Hematopoietic multipotent progenitor cell treated with erythropoietin and hydrocortisone succinate and interleukin-3 and kit ligand, for 6 days (in vitro differentiated cells): ENCODE measurements at places on chromosomes 4 and X.
A peak's percentile ranks its signal among the peaks of the same experiment; 100 is the strongest.

DNA sequence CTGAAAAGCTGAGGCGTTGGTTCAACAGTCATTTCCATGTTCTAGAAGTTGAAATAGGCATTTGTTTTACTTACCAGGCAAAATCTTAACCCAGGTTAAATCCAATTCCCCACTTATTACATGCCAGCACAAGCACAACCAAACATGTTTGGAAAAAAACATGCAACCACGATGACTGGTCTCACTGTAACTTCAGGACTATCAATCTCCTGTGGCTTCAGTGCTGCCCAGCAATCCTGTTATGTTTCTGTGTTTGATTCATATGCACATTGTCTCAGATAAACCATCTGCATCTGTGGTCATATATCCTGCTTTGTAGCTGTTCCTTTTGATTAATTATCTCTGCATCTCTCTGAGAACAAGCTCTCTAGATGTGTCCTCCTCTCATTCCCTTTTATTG is 28.3 kb downstream of the PRDM8 start:
- DNase-seq: no peak

GRCh38 chr4:82715731-82716617 is 82.6 kb downstream of the SCD5 start:
- peak; percentile 8 for DNase-seq

DNA sequence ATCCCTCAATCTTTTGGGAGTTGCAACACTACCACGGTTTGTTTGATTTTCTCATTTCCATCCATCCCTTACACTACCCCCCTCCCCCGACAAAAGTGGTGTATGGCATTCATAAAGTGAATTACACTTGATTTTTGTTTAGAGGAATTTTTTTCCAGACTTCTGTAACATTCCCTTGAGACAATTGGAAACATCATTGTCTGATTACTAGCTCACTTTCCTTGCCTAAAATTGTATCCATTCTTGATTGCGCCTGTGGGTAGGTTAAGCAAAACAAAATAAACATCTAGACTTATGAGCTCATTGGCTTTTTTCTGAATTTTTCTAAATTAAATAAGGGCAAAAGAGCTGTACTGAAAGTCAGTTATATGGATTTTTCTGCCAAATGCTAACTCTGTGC is 3.5 kb downstream of the GPC3 start:
- no peak for DNase-seq

- DNase-seq: no peak
Measured at GRCh38 chr4:84565951-84566350, 17.0 kb upstream of the CDS1 start.

GRCh38 chr4:5955856-5956255 is 62.4 kb downstream of the C4orf50 start:
- no peak for DNase-seq

DNA sequence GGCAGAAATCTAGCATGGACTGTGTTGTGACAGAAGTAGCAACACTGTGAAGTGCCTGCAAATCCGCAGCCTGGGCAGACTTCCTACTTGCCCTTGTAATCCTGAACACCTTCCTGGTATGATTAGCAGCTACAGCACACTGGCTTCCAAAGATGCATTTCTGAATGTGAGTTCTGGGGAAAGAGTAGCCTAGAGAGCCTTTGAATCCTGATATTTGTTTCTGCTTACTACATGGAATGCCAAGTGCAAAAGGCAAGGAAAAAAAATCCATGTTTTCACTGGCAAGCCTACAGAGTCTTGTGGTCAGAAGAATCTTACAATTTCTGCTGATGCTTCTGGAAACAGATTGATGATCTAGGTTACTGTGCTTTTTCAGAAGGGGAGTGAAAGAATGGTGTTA is 223.7 kb downstream of the COL25A1 start:
- DNase-seq: no peak

DNA sequence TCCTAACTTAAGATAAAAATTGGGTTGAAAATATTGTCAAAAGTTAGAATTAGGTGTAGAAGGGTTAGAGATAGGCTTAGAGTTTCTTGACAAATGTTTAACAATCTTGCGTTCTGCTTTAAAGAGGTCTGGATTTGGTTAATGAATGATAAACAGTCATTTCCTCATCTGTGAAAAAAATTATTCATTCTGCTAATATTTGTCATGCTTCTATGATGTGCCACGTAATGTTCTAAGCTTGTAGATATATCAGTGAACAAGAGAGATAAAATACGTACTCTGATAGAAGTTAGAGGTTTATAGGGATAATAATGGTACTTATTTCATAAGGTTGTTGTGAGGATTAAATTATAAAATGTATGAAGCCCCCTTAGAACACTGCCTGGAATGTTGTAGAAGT is 443.0 kb upstream of the GALNT7 start:
- DNase-seq: no peak

- DNase-seq: no peak
Measured at GRCh38 chr4:164337219-164337944, 416.5 kb upstream of the SMIM31 start.

- DNase-seq: peak; percentile 18
Measured at GRCh38 chrX:373641-374471, 12.9 kb downstream of the PPP2R3B start.

DNA sequence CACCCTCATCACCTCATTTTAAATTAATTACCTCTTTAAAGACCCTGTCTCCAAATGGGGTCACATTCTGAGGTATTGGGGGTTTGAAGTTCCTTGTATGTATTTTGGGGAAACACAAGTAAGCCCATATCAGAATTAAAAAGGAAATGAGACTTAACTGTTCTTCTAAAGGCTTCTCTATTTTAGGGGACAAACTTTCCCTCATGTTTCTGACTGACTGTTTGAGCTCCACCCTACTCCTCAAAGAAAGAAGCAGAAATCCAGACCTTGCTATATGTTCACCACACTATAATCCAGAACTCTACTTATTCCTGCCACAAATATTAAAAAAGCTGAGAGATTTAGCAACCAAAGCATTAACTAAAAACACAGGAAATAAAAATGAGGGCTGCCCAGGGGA is 258.8 kb downstream of the ARHGAP24 start:
- DNase-seq: no peak

DNA sequence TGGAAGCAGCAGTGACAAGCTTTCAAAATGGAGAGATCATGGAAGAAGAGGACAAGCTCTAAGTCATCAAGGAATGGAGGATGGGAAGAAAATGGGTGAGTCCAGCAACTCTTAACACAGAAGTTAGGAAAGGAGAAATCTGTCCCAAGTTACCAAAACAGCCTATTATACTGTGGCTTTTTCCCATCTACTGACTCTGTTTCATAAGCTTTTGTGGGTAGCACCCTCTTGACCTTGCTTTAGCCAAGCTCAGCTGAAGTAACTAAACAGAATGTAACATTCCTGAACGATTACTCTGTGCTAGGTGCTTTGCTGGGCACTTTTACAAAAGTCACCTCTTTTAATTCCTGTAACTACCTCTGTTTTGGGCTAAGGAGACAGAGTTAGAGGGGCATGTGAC is 54.9 kb downstream of the MAP7D2 start:
- DNase-seq: no peak

DNA sequence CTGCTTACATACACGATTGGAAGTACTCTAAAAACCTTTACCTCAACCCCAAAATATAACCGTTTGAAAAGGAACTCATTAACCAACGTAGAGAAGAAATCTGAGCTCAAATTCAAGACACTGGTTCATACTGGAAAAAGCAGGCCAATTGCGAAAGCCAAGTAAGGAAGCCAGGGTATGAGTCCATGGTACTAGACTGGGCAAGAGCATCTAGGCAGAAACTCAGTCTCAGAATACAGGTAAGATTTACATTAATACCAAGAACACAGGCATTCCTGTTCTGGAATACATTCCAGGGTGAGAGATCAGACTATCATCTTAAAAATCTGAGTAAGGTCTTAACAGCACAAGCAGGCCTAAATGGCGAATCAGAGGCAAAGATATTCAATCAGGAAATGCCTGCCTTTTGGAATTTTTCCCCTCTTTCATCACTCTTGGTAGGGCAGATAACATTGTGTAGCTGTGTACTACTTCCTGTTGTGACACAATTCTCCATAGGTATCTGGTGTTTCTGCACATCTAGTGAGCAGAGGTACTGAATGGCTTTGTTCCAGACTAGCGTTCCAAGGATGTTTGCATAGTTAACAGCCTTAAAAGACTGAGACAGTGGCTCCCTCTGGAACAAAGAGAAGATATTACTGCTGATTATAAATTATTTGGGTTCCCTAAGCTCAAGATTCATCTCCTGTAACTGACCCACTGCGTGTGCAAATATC is 311.3 kb downstream of the PCDH19 start:
- no peak for DNase-seq

GRCh38 chrX:11143931-11144678 is 33.0 kb downstream of the HCCS start:
- DNase-seq: peak; percentile 89

- DNase-seq: no peak
Measured at GRCh38 chrX:13579661-13580060, 10.3 kb downstream of the EGFL6 start.

GRCh38 chrX:136880003-136880451 is 498 bp downstream of the RBMX start:
- DNase-seq: peak; percentile 59

DNA sequence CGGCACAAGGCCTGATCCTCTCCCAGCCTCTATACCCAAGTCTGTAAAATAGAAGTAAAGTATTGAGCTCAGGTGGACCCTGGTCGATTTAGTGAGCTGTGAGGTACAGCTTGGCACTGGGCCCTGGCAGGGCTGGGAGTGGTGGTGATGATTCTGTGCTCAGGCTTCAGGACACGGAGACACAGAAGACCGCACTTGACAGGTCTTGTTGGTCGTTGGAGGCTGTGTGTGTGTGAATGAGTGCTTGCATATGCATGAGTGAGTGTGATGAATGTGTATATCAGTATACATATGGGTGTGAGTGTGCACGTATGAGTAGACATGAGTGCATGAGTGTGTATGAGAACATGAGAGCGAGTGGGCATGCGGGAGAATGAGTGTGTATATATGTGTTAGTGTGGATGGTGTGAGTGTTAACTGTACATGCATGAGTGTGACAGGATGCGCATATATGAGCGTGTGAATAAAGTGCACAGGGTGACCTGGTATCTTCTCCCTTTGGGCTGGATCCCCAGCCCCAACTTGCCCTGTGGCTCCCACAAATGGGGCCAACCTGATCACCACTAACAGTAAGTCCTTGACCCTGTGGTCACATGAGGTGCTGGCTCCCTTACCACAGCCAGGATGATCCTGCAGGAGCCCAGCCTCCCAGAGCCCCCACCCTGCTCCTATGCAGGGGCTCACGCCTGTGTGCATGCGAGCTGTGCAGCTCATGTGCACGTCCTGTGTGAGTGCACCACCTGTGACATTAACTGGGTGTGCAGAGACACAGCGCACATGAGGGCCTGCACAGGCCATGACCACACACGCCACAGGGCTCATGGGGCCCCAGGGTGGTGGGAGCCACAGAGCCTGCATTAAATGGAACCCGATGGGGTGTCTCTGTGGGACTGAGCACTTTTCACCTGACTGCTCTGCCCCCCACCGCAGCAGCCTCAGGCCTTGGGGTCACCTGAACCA is 20.8 kb downstream of the SH3BP2 start:
- no peak for DNase-seq

GRCh38 chr4:83408908-83409307 is 46.7 kb downstream of the HELQ start:
- DNase-seq: no peak

DNA sequence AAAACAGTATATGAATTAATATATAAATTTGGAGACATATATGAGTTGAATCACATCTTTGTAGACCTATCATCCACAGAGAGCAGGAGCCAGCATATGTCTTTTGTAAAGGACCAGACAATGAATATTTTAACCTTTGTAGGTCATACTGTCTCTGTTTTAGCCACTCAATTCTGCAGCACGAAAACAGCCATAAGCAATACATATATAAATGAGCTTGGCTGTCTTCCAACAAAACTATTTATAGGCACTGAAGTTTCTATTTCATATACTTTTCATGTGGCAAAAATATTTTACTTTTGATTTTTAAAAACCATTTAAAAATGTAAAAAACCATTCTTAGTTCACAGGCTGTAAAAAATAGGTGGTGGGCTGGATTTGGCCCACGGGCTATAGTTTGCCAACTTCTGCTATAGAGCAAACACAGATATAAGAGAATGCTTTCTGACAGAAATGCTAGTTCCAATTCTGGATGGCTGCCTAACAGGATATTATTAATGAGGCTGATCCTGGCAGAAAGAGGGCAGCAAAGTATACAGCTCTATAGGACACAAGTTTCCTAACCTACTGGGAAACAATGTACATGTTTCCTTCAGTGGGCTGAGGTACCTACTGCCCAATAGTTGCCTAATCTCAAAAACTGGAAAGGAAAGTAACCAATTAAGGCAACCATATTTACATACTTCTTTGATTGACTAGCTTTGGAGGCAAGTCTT is 58.1 kb upstream of the UCP1 start:
- no peak for DNase-seq

DNA sequence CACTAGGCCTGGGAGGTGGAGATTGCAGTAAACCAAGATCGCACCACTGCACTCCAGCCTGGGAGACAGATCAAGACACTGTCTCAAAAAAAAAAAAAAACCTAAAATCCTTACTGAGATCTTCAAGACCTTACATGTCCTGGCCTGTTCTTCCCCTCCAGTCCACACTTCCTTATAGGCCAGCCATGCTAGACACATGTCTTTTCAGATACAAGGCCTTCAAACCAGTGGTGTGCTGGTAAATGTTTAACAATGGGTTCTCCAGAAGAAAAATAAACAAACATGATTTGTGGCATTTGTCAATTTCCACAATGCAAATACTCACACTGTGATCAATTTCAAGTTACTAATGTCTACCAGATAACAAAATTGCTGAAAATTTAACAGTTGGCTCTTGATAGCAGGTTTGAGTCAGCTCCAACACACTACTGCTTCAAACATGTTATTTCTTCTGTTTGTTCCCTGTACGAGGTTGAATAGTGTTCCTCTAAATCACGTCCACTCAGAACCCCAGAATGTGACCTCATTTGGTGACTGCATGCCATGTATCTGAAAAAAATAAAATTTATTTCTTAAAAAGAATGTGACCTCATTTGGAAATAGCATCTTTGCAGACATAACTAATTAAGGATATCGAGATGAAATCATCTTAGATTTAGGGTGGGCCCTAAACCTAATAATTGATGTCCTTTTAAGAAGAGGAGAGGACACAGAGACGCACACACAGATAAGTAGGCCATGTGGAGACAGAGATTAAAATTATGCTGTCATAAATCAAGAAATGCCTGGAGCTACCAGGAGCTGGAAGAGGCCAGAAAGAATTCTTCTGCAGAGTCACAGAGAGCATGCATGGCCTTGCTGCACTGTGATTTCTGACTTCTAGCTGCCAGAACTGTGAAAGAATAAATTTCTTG is 144.4 kb downstream of the ZNF674 start:
- no peak for DNase-seq

GRCh38 chr4:37561803-37562207 is 124.4 kb downstream of the RELL1 start:
- peak; percentile 20 for DNase-seq

DNA sequence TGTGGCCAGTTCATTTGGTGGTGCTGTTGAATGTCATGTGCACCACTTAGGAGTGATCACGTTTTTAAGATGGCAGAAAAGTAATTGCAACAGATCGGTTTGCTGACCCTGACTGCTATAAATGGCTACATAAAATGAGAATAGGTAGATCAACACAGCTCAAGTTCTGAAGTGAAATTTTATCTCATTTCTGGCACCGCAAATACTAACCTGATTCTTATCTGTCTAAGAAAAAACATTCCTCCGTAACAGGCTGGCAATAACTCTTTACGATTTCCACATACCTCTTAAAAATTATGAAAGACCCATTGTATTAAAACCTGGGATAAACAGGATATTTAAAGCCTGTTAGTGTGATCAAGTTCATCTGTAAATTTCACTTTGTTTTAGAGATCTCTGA is 387.5 kb downstream of the PDGFC start:
- DNase-seq: no peak

- DNase-seq: peak; percentile 39
Measured at GRCh38 chr4:88014386-88014905, 7.0 kb downstream of the PKD2 start.

GRCh38 chrX:386239-386767 is 404 bp downstream of the PPP2R3B start:
- DNase-seq: peak; percentile 46
